ENCODE measurements at places on chromosomes 2 and 18.
A peak's percentile ranks its signal among the peaks of the same experiment; 100 is the strongest.

- no peak for DNase-seq
Measured at GRCh38 chr2:16478434-16479210, 187.0 kb downstream of the CYRIA start.

DNA sequence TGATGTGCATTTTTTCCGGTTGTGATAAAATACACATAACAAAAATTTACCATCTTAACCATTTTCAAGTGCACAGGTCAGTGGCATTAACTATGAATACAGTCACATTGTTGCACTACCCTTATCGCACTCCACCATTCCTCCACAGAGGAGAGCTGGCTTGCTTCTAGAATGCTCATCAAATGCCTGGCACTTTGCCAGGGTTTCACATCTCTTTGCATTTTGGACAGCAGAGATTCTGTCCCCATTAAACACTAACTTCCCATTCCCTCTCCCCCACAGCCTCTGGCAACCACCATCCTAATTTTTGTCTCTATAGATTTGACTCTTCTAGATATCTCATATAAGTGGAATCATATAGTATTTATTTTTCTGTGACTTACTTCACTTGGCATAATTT lies 165.0 kb downstream of the ASB1 start:
- DNase-seq: no peak

DNA sequence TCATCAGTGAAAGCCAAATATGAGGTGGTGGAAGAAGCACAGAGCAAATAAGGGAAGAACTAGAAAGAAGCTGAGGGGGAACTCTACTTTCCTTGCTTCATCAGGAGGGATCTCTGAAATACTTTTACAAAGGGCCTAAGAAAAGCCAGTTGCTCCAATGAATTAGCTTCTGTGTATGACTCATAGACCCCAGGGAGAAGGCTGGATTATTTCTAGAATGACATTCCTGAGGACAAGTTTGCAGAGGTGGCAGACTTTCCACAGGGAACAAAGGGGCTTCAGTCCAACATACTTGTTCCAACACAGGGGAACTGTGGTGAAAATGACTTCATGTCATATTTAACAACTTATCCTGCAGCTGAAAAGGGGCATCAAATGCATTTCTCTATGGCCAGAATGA lies 29.0 kb downstream of the DOK1 start:
- peak; percentile 68 for DNase-seq

- no peak for DNase-seq
Measured at GRCh38 chr2:100052650-100053049, 89.7 kb downstream of the AFF3 start.

GRCh38 chr2:214533541-214533940 lies 122.7 kb downstream of the VWC2L start:
- peak; percentile 42 for DNase-seq

- DNase-seq: peak; percentile 30
Measured at GRCh38 chr2:201157694-201158093, 25.2 kb upstream of the CASP10 start.

DNA sequence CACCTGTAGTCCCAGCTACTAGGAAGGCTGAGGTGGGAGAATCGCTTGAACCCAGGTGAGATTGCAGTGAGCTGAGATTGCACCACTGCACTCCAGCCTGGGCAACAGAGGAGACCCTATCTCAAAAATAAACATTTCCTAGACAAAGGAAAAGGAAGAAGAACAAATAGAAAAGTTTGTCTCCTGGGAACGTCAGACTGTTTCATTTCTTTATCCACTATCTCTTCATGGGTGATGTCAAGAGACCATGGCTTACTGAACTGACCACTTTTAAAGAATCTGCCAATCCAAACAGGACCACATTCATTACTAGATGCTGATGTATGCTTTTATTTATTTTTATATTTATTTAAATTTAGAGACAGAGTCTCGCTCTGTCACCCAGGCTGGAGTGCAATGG lies 26.8 kb downstream of the COX7A2L start:
- DNase-seq: no peak

GRCh38 chr18:47420130-47420529 lies 168.7 kb upstream of the SKOR2 start:
- DNase-seq: no peak

DNA sequence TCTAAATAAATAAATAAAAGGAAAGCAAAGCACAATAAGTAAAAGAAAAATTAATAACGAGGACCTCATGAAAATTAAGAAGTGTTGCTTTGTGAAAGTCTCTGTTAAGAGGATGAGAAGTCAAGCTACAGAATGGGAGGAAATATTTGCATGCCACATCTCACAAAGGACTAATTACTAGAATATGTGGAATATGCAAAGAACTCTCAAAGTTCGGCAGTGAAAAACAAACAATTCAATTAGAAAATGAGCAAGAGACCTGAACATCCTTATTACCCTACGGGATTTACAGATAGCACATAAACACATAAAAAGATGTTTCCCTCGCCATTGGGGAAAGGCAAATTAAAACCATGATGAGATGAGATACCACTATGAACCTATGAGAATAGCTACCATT lies 23.3 kb downstream of the CYP26B1 start:
- peak; percentile 36 for DNase-seq

DNA sequence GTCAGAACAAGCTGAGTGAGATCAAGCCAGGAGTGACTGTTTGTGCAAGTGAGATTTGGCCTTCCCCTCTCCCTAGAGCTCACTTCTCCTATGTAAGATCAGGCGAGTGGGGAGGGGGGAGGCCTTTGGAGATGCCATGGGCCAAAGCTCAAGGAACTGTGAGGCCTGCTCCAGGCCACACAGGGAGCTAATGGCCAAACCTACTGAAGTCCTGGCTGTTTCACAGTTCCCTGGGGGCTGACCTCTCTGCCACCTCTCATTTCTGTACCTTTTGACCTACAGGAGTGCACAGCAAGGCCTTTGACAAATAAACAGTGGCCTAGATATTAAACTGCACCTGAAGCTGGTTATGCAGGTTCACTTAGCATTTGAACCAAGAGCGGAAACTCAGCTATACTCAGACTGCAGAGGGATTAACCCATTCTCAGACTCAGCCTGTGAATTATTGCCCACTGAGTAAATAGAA lies 235.0 kb upstream of the NT5C1B start:
- DNase-seq: no peak

DNA sequence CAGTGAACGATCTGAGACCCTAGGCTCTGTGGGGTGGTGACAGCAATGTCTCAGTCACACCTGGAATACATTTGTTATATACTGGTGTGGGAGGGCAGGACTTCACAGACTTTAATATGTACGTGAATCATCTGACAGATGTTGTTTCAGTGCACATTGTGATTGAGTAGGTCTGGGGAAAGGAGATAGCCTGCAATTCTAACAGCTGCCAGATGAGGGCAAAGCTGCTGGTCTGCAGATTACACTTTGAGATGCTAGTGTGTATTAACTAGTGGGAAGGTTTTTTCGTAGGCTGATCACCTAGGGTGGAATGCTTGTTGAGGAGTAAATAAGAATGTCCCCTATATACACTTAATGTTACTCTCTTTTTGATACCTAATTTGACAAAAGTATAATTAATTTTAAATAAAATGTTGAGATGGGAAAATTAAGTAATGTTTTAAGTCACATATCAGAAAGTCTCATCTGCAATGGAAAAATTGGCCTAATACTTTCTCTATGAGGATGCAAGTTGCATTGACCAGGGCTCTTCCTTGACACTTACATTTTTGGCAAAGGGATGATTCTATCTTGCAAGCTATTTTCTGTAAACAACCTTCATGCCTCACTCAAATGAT lies 496.9 kb upstream of the HNMT start:
- DNase-seq: peak; percentile 40

GRCh38 chr2:95165030-95165370 lies 609 bp upstream of the ZNF2 start:
- no peak for DNase-seq

- DNase-seq: peak; percentile 78
Measured at GRCh38 chr2:238821391-238821790, 26.5 kb upstream of the TWIST2 start.

DNA sequence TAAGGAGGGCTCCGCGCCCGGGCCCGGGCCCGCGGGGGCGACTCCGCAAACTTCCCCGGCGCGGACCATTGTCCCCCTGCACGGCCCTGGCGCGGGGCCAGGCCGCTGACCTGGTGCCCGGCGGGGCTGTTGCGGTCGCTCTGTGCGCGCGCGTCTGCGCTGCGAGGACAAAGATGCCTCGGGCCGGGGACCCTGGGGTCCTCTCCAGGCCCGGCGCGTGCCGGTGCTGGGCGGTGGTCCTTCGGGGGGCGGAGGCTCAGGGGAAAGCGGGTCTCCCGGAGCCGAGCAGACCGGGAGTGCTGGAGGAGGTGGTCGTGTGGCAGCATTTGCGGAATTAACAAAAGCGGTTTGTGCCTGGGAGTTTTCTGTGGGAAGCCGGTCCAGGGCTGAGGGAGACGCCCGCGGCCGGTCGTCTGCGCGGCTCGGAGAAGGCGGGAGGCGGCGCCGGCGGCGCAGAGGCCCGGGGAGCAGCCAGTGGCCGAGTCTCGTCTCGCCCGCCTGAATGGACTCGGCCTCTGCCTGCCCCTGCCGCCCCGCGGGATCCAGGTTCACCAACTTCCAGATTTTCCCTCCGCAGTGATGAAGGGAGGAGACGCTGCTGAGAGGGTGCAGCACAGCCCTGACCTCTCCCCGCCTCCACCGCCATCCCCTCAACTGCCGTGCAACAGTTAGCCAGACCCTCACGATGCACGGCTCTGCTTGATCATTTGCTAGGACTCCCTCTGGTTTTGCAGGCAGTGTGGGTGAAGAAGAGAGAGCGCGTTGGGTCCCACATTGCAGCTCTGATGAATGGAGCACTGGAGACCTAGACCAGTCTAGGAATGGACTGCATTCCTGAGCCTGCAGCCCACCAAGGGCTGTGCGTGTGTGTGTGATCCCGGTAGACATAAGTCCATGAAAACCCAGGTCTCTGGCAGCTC lies 705 bp downstream of the EFR3B start:
- DNase-seq: peak; percentile 45

DNA sequence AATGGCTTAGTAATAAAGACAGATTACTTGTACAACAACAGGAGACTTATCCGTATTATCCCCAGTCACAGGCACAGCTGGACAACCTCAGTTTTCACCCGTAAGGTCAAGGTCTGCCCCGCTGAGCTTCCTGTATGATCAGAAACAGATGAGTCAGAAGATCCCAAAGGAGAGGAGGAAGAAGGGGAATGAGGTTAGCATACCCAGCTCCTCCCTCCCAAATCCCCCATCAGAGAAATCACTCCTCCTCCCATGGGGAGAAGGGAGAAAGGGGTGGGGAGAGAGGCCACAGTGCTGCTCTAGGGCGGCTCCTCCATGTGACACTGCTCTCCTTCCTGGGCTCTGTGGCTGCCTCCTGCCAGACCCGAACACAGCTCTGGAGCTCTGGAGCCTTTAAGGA lies 53.8 kb upstream of the SPTBN1 start:
- peak; percentile 67 for DNase-seq

DNA sequence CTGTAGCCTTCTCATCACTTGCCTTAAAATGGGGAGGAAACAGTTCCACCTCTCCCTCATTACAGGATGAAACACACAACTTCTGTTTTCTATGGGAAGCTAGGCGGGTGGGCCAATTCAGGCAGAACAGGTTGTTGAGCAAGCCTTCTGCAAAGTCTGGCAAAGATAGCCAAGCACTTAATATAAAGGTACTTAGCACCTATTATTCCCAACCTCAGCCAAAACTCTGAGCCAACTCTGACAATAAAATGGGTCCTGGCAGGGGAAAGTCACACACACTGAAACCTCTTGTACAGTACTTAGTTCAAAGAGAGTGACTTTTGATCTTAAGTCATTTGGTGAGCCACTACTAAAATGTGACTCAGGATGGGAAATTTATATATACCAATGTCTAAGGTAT lies 15.8 kb upstream of the SOCS6 start:
- DNase-seq: no peak

DNA sequence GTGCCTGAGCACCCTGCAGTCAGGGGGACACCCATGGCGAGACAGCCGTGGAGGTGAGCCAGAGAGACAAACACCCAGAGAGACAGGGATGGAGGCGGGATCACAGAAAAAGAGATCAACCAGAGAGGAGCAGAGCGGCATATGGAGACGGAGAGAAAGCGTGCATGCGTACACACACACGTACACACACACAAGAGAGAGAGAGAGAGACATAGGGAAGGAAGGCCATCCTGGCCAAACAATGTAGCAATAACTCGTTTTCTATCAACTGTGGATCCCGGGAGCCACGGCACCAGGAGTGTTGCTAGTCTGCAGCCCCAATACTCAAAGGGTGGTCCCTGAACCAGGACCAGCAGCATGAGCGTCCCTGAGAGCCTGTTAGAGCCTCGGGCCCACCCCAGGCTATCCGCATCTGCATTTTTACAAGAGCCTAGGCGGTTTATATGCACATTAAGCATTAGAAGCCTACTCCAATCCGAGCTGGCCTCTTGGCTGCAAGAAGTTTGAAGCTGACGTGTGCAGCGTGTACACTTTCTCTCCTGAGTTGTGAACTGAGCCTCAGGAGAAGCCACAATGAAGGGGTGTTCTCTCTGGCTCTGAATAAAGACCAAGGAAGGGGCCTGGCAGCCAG lies 50.1 kb upstream of the MYCN start:
- DNase-seq: no peak

- DNase-seq: no peak
Measured at GRCh38 chr2:138711812-138712211, 68.4 kb downstream of the NXPH2 start.

- no peak for DNase-seq
Measured at GRCh38 chr2:68774569-68775271, 40.1 kb downstream of the ARHGAP25 start.

GRCh38 chr18:48136051-48136826 lies 205.8 kb upstream of the SMAD2 start:
- no peak for DNase-seq

- no peak for DNase-seq
Measured at GRCh38 chr2:100137318-100137717, 5.1 kb downstream of the AFF3 start.

- no peak for DNase-seq
Measured at GRCh38 chr2:6008186-6008585, 316.0 kb downstream of the SOX11 start.

- no peak for DNase-seq
Measured at GRCh38 chr18:4453874-4454536, 1.1 kb downstream of the DLGAP1 start.

DNA sequence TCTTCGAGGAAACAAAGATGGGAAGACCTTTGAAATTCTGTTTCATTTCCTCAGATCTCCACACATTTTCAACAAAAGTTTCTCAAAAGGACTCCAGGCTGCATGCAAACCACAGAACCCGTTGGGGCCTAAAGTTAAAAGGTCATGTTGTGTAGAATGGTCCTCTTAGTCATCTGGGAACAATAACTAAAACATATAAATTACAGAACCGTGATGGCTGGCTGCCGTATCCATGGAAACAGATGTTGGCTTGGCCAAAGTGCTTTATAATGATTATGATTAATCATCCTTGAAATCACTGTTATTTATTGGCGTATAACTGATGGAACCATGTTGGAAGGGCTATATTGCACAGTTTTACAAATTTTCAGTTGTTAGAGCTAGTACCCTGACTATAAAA lies 182.8 kb upstream of the CRIM1 start:
- DNase-seq: no peak

- DNase-seq: no peak
Measured at GRCh38 chr2:149921911-149922616, 334.5 kb upstream of the MMADHC start.
